Activated naive CD8-positive, alpha-beta T cell treated with anti-CD3 and anti-CD28 coated beads for 36 hours (primary cell): ENCODE measurements at places on chromosomes 7 and 10.

DNA sequence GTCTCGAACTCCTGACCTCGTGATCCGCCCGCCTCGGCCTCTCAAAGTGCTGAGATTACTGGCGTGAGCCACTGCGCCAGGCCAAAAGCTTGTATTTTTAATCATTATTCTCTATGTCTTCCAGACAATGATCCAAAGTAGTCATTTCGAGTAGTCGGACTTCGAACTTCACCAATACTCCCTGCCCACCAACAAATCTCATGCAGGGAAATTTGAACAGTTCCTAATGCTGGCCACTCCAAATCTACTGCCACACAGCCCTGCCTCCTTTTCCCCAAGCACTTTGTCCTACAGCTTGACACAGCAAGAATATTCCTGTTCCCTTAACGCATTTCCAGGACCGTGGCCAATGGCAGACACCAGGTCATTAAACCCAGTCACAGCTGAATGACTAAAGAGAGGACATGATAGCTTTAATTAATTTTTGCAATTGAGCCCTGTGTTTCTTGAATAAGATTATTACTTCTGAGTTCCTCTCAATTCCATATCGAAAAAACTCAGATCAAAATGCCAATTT is 142.3 kb upstream of the NRP1 start:
- no peak for DNase-seq

DNA sequence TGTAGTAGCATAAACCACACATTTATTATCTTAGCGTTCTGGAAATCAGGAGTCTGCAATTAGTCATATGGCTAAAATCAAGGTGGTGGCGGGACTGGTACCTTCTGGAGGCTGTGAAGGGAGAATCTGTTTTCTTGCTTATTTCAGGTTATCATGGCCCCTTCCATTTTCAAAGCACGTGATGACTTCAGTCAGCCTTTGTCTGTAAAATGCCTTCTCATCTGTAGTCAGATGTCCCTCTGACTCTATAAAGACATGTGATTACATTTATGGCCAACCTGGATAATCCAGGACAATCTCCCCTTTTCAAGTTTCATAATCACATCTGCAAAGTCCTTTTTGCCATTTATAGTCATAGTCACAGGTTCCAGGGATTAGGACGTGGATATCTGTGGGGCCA is 15.5 kb upstream of the ZNF248 start:
- DNase-seq = no peak

GRCh38 chr10:1149793-1150637 is 93.8 kb downstream of the WDR37 start:
- DNase-seq = no peak

- no peak for DNase-seq
Observed at GRCh38 chr7:107162475-107162874, 6.3 kb upstream of the HBP1 start.

GRCh38 chr10:129079705-129080104 is 387.3 kb upstream of the MGMT start:
- DNase-seq = no peak

DNA sequence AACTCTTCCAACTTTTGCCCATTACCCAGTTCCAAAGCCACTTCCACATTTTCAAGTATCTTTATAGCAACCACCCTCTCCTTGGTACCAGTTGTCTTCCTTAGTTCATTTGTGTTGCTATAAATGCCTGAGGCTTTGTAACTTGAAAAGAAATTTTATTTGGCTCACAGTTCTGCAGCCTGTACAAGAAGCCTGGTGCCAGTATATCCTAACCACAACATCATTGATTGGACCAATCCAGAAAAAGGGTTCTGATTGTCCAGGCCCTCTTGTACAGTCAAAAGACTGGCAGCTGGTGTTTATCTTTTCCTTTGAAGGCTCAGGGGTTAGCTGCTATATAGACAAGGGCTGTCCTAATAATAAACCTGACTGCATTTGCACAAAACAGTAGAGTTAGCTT is 21.1 kb upstream of the ABCC2 start:
- DNase-seq = no peak

DNA sequence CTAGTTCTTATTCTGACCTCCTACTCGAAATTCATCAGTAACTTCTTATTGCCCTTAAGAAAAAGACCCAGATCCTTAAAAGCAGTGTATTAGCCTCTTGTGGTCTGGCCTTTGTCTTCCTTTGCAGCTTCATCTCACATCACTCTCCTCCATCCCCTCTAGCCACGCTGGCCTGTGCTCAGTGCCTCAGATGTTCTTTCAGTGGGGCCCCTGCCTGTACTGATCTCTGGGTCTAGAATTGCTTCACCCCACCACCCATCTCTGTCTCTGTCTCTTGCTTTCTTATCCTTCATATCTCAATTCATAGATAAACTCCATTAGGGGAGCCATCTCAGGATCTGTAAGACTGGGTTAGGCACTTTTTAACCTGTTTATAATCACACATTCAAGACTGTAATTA is 1178.5 kb upstream of the C7orf33 start:
- DNase-seq = no peak

DNA sequence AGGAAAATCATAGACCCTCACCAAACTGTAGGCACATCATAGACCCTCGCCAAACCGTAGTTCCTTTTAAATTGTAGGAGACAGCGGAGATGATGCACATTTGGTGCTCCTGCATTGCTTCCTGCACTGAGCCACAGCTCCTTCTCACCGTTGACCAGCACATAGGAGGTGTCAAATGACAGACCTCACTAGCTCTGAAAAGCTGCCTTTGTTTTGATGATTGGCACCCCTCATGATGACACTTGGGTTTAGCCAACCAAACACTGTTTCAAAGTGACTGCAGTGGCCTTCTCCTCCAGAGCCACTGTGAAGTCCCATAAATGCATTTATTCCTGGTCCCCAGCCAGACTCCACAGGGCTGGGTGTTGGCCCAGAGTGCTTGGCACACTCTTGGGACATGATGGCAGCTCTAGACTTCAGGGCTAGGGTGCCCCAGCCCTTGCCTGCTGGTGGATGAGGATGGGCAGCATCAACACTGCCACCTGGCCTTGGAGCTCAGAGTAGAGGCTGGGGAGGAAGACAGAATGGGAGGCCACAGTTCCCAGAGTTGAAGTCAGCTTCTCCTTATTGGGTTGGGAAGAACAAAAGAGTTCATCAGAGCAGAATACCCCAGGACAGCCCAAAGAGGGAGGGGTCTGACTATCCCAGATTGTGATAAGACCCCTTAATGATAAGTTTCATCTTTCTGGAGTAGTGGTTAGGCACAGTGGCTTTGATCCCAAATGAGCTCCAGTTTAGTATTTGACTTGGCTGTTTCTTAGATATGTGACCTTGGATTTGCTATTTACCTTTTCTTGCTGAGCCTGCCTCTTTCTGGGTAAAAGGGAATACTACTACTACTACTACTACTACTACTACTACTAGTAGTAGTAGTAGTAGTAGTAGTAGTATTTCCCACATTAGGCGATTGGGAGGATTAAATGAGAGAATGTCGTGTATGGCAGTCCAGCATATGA is 75.3 kb downstream of the MTPN start:
- no peak for DNase-seq

DNA sequence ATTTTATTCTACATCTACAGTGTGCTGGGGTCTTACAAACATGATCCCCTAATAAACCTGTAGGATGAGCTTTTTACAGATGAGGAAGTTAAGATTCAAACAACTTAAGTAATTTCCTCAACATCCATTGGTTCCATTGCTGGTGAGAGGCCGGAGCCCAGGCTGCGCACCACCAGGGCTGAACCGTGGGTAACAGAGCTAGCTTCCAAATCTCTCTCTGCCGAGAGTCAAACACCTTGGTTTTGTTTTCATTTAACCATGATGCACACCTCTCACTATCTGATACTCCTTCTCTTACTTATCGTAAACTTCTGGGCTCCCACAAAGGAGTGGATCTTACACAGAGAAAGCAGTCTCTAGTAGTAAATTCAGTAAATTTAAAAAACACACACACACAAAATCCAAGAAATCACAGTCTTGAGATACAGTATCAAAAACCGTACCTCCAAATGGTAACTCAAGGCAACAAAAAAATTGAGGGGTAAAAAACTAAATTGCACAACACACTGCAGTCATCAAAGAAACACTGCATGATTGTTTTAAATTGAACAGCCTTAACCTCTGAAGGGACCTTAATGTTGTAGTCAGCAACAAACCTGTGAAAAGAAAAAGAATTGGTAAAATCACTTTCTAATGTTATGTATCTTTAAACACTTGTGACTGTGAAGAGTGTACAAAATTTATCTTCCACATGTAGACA is 20.5 kb downstream of the SGMS1 start:
- no peak for DNase-seq

DNA sequence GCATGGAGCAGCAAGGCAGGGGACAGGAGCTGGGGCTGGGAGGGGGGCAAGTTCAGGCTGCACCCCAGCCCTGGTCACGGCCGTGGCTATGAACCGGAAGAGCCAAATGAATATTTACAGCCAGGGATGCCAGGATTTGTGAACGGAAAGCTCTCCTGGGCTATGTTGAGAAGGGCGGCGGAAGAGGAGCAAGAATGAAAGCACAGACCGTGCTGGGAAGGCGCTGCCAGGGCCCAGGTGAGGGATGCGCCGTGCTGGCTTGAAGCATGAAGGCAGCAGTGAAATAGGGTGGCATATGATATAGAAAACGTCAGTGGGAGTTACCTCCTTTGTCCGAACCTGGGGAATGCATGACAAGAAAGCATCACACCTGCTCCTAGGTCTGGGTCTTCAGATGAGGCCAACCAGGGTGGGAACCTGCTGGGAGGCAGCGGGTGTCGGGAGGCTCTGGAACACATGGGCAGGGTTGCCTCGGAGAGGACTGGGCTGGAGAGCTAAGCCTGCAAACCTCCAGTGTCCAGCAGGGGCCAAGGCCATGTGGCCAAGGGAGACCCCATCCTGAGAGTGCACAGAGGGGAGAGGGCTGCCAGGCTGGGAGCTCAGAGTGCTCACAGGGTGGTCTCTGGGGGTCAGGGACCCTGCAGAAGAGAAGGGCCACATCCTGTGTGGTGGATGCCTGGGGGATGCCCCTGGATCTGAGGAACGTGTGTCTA is 120.6 kb upstream of the TCERG1L start:
- no peak for DNase-seq

DNA sequence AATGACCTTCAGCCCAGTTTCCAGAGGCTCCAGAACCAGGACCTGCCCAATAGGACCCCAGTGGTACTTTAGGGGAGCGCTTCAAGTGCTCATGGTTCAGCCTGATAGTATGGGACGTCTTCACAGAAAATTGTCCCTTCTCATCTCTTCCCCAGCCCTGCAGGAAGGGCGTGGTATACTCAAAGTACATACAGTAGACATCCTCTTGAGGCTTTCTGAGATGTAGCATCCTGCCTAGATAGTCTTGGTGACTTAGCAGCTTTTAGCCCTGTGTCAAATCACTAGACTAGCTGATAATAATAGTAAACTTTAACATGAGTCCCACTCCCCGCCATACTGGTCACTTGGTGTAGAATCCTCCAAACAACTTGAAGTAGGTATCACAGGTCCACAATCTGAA is 193.2 kb downstream of the CYP26A1 start:
- DNase-seq = no peak

- DNase-seq = no peak
Observed at GRCh38 chr7:27375958-27376357, 133.4 kb downstream of the EVX1 start.

DNA sequence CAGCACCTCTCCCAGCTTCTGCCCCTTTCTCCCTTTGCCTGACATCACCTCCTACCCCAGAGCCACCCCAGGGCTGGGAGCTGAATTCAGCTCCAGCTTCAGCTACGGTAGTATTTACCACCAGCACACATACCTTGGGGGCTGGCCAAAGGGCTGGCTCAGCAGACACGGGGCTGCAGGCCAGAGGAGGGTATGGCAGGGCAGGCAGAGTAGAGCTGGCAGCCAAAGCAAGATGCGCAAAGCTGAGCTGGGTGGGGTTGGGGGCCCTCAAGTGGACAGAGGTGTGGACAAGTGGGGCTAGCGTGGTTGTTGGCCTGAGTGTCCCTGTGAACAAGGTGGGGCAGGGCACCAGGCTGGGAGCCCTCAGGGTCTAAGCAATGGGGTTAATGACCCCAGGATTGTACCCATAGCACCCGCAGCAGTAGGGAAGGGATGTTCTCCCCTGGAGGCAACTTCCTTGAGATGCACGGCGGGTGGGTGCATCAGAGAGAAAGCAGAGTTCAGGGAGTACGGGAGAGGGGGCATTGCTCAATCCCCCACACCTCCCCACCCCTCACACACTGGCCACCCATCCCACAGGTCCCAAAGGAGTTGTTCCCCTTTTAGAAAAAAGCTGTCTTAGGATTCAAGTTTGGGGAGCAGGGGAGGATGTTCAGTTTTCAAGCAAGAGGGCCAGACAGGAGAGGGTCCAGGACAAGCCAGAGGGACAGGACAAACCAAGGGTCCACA is 8.0 kb downstream of the VSIR start:
- DNase-seq = no peak

GRCh38 chr10:133166828-133167692 is 7.0 kb downstream of the KNDC1 start:
- no peak for DNase-seq

- DNase-seq = no peak
Observed at GRCh38 chr7:121954803-121955202, 81.8 kb downstream of the PTPRZ1 start.

- no peak for DNase-seq
Observed at GRCh38 chr7:84941291-84941690, 245.6 kb downstream of the SEMA3D start.

DNA sequence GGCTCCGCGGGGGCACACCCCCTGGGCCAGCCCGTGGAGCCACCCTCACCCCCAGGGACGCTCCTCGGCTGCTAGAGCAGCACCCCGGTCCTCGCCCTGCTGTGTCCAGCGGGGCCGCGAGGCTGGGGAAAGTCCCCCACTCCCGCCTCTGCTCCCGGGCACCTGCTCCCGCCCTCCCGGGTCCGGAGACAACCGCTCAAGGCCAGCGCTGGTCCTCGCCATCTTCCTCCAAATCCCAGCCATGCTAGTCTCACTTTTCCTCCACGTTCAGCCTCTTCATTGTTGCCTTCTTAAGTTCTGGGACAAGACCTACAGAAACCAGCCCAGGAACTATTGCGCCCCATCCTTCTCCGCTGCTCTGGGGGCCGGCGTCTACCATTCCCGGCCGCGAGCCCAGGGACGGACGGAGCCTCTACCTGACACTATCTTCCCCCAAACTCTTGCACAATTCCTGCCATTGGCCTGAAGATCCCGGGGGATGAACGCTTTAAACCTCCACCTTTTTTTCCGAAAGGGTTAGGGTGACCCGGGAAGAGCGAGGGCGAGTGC is 4.8 kb upstream of the KCP start:
- no peak for DNase-seq

DNA sequence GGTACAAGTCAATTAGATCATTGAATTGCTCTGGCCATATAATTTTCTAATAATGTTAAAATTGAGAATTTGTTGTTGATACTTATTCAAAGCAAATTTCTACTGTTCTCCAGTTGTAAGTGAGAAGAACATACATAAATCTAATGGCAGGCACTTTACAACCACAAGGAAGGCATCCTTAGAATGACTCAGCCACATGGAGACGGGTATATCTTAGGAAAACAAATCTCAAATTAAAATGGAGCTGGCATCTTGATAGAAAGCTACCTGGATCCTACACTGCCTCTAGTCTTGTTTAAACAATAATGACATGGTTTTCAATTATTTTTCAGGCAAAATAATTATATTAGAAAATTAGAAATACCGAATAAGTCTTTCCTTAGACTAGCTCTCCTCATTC is 1183.7 kb upstream of the SORCS1 start:
- DNase-seq = no peak
